Fibroblast of skin of right biceps (primary cell): ENCODE measurements at places on chromosomes 1 and 21.

- no peak for DNase-seq
Measured at GRCh38 chr1:212624976-212625501, 16.5 kb downstream of the ATF3 start.

DNA sequence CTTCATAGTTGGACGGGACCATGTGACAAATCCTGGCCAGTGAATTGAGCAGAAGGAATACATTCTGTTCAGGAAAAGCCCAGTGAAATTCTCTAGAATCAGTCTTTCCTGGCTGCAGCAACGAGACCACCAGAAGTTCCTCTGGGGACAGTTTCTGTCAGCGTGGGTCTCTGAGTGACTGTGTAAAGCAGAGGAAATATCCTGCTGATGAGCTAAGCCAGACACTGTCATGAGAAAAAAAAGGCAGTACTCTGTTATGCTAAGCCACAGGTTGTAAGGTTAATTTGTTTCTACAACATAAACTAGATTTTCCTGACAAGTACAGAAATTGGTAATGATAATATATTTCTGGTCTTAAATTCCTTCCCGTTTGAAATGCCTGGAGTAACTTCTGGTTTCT lies 664.4 kb downstream of the LMO4 start:
- DNase-seq, result no peak

DNA sequence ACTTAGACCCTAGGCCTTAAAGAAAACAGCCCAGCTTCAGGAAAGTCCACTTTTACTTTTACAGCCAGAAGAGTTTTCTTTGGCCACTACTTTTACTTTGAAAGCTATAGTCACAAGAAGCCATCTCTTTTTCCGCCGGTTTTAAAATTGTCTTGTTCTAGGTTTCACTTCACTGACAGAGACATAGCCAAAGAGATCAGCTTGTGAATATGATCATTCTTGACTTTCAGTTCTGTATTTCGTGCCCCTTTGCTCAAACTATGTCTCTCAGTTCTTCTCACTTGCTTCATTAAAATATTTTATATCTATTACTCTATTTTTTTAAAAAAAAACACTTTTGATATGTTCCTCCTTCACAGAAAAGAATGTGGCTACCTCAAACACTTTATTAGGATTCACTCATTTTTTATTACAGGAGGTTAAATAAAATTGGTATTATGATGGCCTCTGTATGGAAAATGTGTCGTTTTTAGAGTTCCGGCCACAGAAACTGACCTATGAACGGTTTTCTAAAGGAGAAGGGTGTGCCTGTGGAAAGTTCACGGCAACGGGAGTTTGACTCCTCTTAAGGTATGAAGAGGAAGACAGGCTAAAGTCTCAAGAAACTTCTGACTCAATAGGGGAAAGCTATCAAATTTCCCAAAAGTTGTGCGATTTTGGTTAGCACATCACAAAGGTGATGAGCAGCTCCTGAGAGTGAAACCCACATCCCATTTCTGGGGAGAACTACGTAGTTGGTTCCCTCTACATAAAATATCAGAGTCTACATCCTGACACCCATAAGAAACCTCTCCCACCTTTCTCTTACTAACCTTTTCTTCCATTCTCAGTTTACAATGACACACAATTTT lies 1.2 kb downstream of the MCOLN2 start:
- DNase-seq, result no peak

DNA sequence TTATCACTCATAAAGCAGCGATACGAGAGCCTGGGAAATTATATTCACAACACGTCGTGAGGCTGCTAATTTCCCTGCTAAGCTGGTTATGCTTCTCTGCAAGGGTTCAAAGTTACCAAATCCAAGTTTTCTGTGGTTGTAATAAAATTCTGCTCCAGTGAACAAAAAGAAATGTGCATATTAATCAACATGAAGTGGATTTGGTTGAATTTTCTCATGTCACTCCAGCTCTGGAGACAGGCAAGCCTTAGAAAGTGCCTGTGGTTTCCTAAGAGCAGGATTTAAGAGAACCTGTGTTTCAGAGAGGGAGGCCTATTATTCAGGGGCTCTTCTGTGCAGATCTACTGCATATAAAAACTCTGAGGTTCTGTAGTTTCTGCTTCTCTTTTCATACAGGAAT lies 87.5 kb downstream of the WLS start:
- no peak for DNase-seq

GRCh38 chr1:229940684-229941083 lies 126.4 kb upstream of the GALNT2 start:
- DNase-seq, result peak; percentile 91

DNA sequence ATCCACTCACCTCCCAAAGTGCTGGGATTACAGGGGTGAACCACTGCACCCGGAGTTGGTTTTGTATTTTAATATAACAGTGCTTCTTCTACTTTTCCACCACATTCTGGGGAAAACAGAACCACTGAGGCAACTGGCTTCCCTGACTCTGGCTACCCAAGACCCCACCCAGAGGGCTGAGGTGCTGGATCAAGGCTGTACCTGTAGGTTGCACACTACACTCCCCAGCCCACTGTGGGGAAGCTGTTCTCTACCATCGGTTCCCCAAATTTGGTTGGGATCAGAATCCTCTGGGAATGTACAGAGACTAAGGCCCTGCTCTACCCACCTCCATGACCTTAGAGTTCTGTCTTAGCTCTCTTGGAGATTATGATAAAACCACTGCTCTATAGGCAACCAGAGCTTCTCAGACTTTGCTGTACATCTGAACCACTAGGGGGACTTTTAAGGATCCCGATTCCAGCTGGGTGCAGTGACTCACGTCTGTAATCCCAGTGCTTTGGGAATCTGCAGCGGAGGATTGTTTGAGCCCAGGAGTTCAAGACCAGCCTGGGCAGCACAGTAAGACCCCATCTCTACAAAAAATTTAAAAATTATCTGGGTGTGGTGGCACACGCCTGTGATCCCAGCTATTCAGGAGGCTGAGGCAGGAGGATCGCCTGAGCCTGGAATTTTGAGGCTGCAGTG lies 51.6 kb downstream of the GNG4 start:
- DNase-seq, result peak; percentile 63
